ENCODE measurements at places on chromosomes 11 and 22.

GRCh38 chr11:102564110-102564509 lies 33.6 kb upstream of the MMP7 start:
- DNase-seq = no peak

GRCh38 chr11:130689222-130689908 lies 226.9 kb downstream of the SNX19 start:
- DNase-seq = no peak

GRCh38 chr11:59144579-59145345 lies 2.1 kb downstream of the FAM111A start:
- DNase-seq = peak; percentile 85

GRCh38 chr11:28296426-28296825 lies 188.2 kb downstream of the METTL15 start:
- no peak for DNase-seq

DNA sequence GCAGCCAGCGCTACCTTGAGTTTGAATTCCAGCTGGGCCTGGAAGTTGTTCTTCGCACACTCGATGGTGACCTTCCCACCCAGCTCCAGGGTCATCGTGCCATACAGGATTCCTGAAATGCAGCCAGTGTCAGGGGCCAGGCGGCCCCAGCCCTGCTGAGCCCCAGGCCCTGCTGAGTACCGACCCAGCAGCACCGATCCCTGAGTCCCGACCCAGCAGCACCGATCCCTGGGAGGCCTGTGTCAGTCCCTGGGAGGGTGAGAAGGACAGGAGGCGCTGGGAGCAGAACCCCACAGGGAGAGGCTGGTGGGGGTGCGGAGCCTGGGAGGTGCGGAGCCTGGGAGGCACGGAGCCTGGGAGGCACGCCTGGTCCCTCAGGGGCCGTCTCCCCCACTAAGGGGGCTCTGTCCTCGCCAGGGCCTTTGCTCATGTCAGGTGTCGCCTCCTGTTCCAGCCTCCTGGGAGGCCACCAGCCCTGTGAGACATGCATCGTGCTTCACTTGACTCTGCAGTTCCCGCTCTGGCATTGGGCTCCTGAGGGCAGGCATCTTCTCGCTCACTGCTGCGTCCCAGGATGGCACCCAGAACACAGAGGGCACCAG lies 37.1 kb upstream of the CARS1 start:
- DNase-seq = no peak

GRCh38 chr11:86949995-86950660 lies 5.1 kb downstream of the FZD4 start:
- DNase-seq = no peak

GRCh38 chr22:26839216-26839615 lies 181.8 kb downstream of the MIAT start:
- DNase-seq = no peak

DNA sequence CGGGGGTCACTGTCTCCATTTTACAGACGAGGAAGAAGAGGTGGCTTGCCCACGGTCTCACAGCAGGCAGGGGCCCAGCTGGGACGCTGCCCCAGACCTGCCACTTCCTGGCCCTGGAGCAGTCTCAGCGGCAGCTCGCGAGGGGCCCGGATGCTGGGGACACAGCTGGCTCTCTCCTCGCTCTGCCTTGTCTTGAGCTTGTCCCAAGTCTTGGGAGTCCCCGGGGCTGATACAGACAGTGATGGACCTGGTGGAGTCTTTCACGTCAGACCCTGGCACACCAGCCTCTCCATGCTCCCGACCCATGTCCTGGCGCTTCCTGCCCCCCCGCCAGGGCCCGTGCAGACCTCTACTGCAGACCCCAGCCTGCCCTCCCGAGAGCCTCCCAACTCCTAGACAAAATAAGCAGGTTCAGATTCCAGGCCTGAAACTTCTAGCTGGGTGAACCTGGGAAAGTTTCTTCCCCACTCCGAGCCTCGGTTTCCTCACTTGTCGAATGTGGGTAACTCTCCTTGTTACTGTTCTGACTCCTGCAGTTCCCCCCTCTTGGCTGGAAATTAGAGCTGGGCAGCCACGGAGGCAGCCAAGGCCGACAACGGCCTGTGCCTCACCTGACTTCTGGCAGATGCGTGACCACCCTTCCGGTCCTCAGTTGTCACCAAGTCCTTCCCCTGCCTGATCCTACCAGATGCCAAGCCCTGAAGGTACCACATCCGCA lies 145.4 kb downstream of the CACNA1I start:
- DNase-seq = no peak

DNA sequence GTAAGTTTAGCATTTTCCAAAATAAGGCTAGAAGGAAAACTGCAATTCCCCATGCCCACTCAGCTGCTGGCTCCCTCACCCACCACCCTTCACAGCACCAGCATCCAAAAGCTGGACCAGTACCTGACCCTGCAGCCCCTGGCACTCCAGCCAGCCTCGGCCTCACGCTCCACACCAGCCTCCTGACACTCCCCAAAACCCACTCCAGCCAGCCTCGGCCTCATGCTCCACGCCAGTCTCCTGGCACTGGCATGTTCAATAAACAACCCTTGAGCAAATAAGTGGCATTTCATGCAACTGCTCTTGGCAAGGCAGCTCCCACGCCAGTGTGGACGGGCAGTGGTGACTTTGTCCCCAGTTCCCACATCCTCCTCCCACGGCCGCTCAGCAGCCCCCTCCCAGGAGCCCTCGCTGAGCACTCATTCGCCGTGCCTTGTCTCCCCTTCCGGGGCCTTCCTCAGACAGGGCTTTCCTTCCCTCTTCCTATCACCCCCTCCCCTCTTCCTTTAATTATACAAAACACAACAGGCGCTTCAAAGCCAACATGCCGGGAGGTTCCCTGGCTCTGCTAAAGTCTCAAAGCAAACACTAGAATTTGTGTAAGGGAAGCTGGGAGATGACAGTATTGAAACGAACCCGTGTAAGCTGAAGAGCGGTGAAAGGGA lies 6.8 kb downstream of the TOLLIP start:
- no peak for DNase-seq

DNA sequence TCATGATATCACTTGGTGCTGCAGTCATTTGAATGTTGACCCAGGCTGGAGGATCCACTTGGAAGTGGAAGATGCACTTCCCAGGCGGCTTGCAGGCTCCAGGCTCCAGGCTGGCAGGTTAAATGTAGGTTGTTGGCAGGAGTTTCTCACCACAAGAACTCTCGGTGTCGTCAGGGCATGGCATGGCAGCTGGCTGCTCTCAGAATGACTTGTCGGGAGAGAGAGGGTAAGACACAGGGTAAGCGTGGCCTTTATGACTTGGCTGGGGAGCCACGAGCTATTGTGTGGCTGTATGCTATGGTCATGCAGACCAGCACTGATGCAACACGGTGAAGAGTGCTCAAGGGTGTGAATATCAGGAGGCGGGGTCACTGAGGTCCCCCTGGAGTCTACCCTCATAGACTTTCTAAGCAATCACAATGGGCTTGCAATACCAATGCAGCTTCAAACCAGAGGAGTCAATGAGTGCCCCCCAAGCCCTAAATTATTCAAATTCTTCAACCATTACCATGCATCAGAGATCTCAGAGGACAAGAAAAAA lies 1027.7 kb downstream of the OPCML start:
- DNase-seq = no peak

- DNase-seq = no peak
These were observed 79.3 kb downstream of the MICAL2 start for GRCh38 chr11:12189543-12190235.

GRCh38 chr11:31417357-31417756 lies 47.7 kb downstream of the DNAJC24 start:
- DNase-seq = no peak

DNA sequence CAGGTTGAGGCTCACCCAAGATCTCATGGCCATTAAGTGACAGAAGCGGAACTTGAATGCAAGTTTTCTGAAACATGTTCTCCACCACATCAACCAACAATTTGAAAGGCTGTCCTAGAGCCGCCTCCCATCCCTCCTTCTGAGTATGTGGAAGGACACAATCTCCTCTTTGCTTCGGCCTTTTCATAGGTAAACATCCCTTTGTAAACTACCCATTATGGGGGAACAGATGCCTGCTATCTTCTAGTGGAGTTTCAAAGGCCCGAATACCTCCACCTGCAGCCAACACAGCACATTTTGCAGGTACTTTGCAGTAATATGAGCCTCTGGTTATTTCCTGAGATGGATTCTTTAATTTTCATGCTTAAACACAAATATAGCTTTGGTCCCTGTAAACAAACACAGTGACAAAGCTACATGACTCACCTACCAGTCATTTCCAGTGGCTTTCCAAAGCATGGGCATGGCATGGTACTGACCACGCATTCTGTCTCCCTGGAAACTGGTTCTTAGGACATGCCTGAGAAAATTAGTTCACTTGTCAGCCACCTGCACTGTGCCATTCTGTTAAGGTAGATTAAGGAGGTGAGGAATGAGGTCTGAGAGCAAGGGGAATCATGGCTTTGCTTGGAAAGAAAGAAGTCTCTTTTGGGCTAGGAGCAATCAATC lies 60.2 kb downstream of the EHF start:
- DNase-seq = no peak

GRCh38 chr11:43547889-43548381 lies 132.6 kb upstream of the HSD17B12 start:
- no peak for DNase-seq

DNA sequence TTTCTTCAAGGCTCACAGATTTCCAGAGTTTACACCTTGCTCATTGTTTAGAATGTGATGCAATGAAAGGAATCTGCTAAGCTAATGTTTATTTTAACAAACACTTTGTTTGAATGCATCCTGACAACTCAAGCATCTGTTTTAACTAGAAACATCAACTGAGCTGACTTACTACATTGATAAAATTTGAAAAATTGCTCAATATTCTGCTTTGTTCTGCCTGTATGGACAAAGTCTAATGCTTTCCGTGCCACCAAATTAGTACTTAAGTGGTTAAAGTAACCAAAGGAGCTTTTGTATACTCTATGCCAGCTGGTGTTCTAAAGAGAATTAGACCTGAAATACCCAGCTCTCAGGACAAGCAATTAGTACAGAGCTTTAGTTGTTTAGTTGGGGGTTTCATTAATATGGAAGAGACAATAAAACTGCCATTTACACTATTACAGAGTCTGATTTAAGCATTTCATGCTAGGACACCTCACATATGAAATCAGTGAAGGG lies 105.2 kb downstream of the MAML2 start:
- DNase-seq = no peak

DNA sequence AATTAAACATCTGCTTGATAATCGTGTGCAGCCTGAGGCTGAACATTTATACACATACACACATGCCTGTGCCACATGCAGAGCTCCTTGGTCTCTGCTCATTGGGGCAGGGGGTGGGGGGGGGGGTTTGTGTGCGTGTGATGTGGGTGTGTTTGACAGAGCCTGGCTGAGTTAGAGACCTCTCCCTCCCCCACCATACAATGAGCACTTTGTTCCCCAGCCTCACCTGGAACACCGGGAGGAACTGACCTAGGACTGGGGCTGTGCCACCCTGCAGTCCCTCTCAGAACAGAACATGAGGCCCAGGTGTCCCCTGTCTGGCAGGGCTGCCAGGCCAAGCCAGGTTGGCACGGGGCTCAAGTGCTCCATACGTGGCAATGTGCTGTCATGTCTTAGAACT lies 96.6 kb downstream of the TP53I11 start:
- DNase-seq = no peak

- DNase-seq = no peak
These were observed 23.1 kb upstream of the MICAL2 start for GRCh38 chr11:12087075-12088004.

- DNase-seq = no peak
These were observed 28.5 kb downstream of the MAML2 start for GRCh38 chr11:96314326-96315020.

- DNase-seq = peak; percentile 64
These were observed 1.4 kb downstream of the PATZ1 start for GRCh38 chr22:31344578-31345330.

GRCh38 chr11:134170919-134171281 lies 52.9 kb downstream of the NCAPD3 start:
- no peak for DNase-seq

DNA sequence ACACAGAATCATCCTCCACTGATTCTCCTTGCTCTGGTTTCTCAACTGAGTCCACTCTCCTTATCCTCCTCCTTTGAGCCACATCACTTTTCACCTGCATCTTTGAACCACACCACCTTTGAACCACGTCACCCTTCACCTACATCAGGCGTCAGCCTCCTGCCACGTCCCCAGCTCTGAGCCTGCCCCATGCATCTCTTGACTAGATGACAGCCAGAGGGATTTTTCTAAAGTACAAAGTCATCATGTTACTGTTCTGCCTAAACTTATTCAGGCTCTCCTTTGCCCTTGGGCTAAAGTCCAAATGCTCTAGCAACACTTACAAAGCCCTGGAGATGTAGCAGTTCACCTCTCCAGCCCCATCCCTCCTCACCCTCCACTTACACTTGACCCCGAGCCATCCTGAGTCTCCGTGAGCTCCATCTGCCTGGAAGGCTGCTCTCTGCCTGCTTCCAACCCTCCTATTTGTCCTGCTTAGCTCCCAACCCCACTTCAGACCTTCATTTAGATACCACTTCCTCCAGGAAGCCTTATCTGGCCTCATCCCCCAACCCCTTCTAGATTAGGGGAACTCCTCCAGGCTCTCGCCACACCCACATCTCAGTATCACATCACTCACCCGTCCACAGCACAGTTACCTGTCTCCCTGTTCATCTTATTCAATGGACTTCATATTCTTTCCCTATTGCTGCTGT lies 3.7 kb upstream of the MS4A10 start:
- no peak for DNase-seq

GRCh38 chr11:125626288-125626950 lies 1.5 kb downstream of the CHEK1 start:
- peak; percentile 88 for DNase-seq

DNA sequence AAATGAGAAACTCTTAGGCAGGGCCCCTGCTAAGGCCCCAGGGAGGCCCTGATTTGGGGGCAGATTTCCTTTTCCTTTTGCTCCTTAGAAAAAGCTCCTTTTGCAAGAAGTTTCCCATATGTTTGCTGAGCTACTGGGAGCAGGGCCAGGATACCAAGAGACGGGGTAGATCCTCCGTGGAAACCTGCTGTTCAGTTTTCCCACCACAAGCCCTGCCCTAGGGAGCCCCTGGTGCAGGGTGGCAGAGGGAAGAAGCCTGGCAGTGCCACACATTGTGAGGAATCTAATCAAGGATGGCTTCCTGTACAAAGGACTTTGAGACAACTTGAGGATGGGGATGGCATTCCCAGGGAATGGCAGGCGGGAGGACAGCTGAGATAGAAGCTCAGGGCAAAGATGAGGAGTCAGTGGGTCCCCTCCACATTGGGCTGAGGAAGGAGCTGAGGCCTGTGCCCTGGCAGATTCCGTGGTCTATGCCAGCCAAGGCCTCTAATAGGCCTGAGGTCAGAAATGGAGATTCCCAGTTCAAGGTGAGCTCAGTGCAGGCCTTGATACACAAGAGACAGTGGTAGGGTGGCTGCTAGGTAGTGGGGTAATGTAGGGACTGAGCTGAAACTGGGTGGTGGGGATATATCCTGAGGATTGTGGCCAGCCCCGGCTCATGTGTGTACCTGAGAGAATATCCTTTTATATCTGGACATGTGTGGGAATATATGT lies 15.0 kb downstream of the TUB start:
- DNase-seq = no peak

Measured in GF-D8 (cell line).